ENCODE measurements at places on chromosomes 7 and 10.

DNA sequence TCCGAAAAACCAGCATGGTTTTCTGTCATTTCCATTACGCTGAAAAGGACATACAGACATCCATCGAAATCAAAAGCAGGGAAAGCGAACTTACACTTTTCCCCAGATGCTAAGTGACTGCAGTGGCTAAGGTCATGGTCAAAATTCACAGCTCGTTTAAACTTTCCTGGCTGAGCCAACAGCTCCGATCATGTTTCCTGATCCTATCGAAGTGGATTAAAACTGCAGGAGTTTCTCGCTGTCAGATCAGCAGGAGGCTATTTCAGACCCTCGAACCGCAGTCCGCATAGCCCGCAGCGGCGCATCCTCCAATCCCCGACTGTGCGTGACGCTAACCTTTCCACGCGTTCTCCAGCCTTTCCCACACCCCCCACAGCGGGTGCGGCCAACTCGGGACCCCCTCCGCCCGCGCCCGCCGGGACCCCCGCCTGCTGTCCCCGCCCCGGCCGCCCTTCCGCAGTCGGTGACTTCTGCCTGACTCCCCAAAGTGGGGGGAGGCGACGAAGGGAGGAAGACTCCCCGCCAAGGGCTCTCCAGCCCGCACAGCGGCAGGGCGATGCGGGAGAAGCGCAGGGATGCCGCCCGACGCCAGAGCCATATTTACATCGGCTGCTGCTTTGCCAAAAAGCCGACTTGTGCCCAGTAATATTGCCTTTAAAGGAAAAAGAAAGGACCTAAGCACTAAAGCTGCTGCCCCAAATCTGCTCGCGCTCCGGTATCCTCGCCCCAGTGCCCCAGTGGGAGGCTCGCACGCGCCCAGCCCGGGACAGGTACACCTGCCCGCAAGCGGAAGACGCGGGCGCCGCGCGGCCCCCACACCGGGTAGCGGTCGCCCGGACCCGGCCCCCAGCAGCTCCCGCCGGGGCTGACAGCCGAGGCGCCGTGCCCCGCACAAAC, 1.2 kb downstream of the PIP4K2A start:
- DNase-seq = no peak

DNA sequence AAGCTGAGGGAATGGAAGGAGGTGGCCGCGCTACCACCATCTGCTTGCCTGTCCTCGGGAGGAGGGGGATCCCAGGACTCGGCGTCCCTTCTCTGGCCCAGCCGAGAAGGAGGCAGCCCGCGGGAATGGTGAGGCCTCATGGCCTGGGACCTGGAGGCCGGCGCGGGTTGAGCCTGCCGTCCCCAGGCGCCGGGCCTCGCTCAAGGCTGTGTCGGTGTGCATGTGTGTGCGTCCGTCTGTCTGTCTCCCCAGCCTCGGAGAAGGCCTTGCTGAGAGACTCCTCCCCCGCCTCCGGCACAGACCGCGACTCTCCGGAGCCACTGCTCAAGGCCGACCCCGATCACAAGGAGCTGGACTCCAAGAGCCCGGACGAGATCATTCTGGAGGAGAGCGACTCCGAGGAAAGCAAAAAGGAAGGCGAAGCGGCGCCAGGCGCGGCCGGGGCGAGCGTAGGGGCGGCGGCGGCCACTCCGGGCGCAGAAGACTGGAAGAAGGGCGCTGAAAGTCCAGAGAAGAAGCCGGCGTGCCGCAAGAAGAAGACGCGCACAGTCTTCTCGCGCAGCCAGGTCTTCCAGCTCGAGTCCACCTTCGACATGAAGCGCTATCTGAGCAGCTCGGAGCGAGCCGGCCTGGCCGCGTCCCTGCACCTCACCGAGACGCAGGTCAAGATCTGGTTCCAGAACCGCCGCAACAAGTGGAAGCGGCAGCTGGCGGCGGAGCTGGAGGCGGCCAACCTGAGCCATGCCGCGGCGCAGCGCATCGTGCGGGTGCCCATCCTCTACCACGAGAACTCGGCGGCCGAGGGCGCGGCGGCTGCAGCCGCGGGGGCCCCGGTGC, 1.3 kb downstream of the HMX3 start:
- no peak for DNase-seq

DNA sequence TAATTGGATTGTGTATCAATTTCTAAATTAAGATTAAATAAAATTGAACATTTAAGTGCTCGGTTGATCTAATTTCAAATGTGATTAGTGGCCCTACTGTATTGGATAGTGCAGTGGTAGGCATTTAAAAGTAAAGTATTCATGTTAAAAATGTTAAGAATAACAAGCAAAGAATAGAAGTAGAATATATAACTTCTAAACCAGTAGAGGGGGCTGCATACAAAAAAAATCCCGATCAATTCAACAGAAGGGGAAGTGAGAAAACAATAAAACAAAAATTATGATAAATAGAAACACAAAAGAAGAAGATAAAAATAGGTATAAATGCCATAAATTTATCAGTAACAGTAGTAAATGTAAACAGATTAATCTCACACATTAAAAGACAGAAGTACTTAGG, 24.9 kb upstream of the WDFY4 start:
- DNase-seq = no peak

DNA sequence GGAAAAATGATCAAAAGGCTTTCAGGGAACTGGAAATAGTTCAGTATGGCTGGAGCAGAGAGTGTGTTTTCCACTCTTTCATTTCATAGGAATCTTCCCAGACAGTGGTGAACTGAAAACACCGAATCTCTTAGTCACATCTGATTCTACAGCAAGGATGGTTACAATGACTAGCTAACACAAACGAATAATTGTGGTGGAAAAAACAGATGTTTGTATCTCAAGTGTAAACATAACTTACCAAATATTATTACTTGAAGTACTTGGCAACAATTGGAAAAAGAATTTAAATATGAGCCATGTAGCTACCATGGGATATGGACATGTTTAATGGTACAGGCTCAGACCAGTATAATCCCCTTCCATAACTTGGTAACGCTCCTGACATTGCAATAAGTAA, 21.1 kb upstream of the BPGM start:
- DNase-seq = no peak

DNA sequence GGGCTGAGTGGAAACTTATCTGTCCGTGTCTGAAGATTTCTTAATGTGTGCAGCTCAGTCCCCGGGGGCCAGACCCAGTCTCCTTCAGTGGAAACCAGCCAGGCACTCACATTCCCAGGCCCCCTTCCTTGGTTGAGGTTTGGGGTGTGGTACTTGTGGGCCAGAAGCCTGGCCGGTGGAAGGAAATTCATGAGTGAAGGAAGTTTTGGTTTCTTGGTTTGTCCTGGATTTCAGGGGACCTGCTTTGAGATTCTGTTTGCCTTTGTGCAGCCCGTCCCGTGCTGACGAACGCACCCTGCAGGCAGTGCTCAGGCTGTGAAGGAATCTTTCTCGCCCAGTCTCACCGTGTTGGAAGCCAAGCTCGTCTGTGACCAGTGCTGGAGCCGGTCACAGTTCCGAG, 2.9 kb downstream of the INPP5A start:
- no peak for DNase-seq

GRCh38 chr10:87523731-87524130, 19.0 kb downstream of the MINPP1 start:
- no peak for DNase-seq

GRCh38 chr7:92527300-92528187, 776 bp downstream of the PEX1 start:
- peak; percentile 30 for DNase-seq

GRCh38 chr7:44882899-44883298, 2.4 kb downstream of the PURB start:
- DNase-seq = no peak

DNA sequence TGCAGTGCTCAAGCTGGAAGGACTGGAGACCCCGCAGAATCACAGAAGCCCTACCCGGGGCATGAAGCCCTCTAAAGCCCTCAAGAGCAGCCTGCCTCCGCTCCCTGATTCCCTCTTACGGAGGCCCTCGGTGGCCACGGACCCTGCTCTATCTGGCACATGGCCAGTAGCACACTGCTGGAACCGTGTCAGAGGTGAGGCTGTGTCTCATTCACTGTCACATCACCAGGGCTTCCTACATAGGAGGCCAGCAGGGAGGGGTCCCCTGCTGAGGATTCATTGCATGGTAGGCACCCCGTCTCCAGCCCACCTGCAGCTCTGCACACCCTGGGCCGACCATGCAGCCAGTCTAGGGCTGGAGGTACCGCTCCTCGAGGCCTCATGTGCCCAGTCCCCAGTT, 259.2 kb downstream of the TNS3 start:
- no peak for DNase-seq

- DNase-seq = no peak
Observed at GRCh38 chr10:62620491-62620890, 184.0 kb upstream of the ADO start.

GRCh38 chr7:45581271-45581780, 7.2 kb downstream of the ADCY1 start:
- no peak for DNase-seq

- no peak for DNase-seq
Observed at GRCh38 chr7:132709971-132710567, 133.8 kb upstream of the PLXNA4 start.

DNA sequence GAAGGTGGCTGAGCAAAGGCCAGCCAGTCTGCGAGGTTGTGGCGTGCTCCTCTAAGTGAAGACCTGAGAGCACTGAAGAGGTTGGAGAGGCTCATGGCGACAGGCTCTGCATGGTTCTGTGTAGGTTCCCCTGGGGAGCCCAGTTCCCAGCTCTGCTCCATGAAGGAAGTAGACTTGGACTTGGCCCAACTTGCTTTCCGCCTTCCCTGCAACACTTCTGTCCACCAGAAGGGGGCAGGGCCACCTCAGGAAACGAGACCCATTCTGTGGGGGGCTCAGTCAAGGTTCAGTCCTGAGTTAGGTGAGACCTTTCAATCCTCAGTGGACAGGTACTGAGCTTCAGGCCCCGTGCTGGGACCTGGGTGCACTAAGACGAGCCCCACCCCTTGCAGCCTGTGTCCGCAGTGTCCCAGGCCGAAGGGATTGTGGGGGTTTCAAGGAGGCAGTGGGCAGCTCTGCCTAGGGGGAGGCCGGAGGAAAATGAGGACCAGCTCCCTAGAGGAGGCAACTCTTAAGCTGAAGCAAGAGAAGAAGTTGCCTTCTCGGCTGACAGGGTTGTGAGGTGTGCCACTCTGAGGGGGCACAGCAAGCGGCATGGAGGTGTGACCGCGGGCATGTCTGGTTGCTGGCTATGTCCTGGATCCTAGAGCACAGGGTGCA, 15.0 kb upstream of the PCBD1 start:
- DNase-seq = no peak

DNA sequence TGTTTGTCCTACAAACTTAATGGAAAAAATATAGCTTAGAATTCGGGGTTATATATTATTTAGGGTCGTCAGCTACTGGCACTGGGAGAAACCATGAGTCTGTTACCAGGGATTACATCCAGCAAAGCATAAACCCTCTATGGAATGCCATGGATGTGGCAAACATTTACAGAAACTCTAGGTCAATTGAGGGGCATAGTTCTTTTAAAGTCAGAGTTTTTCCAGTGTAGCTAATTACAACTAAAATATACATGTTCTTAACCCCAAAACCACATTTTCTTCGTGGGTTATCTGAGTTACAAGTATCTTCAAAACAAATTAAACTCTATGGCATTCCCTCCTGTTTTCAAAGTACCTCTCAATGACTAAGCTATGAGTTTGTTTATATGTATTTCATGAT, 99.3 kb upstream of the THSD7A start:
- no peak for DNase-seq

DNA sequence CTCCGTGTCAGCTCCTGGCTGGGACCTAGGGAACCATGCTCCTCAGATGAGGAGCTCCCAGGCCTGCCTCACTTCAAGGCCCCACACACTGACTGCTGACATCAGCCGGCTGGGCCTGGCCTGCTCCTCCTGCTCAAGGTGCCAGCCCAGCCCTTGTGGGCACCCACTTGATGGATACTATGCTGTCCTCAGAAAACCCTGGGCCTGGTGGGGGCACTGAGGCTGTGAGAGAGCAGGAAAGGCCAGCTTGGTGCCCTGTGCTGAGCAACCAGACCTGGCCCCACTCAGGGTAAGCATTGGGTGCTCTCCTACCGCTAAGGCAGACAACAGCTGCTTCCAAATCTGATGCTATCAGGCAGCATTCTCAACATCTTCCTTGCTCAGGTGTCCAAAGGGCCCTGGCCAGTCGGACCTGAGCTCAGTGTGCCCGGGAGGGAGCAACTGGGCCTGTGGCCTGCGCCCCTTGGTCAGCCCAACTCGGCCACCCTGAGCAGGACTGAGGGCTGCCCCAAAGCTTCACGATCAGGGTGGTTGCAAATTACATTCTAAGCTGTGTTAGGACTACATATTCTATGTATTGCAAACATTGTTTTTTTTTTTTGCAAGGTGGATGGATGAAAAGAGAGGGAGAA, 21.9 kb upstream of the ANTXRL start:
- DNase-seq = no peak

- no peak for DNase-seq
Observed at GRCh38 chr7:149009527-149009926, 18.8 kb downstream of the PDIA4 start.

DNA sequence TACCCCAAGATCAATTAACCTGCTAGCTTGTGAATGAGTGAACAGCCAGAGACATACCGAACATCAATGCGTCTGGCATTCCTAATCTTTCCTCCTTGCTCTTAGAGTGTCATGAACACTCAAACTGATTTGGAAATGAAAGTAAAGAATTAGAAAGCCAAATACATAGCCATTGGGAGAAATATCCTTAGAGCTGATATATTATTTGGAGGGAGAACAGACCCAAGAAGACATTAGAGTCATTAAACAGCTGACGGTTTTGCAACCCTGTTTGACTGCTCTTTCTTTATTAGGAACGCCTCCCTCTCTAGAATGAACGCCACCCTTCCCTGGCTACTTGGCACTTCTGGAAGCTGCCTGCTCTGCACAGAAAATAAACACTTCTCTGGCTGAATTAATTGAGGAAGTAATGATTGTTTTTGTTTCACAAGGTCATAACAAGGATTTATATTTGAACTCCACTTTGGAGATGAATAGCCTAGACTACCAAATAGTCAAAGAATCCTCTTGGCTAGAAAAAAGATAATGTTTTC, 42.8 kb downstream of the CTTNBP2 start:
- no peak for DNase-seq

DNA sequence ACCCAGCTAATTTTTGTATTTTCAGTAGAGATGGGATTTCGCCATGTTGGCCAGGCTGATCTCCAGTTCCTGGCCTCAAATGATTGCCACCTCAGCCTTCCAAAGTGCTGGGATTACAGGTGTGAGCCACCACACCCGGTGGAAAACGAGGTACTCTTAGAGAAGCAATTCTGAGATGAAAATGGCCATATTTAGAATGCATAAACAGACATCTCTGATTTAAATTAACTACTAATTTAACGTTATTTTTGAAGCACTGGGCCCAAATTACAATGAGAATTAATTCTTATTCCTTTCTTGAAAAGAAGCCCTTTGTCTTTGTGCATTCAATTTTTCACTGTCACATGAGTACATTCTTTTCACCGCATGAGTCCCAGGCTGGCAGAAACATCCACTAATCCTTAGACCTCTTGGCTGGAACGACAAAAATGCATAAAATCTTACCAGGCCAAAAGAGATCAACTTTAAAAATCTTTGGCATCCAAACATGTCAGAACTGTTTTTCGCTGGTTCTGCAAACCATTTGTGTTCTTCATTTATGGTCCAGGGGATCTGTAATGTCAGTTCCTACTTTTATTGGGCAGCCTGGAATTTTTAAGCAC, 60.1 kb upstream of the CAPZA2 start:
- DNase-seq = no peak

GRCh38 chr7:29095631-29096445, 50.5 kb downstream of the CPVL start:
- no peak for DNase-seq
